Stimulated activated CD4-positive, alpha-beta T cell treated with anti-CD3 and anti-CD28 coated beads, TNF-alpha, amount 100 ng/mL, for 1 hour (primary cell): ENCODE measurements at places on chromosomes 11 and 22.

GRCh38 chr22:33563220-33563964, 356.9 kb downstream of the LARGE1 start:
- DNase-seq: no peak

DNA sequence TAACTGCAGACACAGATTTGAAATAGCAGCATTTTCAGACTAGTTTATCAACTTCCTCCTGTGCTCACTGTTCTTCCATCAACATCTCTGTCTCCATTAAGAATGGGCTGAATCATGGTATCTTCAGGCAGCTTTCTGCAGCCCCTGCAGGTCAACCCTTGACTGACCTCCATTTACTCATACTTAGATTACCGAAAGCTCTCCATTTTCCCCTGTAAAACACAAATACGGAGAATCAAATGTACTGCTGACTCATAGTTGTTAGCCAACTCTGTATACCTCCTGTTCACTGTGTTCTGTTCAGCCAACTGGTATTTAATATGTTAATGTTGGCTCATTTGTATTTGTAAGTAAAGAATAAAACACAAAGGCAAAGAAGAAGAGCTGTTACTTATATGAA, 364.0 kb downstream of the CASP12 start:
- DNase-seq: no peak

DNA sequence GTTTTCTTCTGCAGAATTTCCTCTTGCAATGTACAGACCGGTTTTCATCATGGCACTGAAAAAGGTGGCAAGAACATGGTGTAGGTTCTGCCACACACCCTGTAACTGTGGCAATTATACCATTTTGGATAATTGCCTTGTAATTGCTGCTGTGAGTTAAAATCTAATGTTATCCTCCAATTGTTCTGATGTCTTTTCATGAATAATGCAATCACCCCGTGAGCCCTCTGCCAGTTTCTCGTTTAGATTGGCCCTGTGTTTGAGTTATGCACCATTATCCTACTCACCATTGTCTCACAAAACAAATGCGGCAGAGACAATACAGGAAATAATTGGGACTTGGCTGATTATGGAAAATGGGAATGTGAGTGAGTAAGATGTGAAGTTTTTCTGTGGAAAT, 61.8 kb upstream of the MTNR1B start:
- no peak for DNase-seq

DNA sequence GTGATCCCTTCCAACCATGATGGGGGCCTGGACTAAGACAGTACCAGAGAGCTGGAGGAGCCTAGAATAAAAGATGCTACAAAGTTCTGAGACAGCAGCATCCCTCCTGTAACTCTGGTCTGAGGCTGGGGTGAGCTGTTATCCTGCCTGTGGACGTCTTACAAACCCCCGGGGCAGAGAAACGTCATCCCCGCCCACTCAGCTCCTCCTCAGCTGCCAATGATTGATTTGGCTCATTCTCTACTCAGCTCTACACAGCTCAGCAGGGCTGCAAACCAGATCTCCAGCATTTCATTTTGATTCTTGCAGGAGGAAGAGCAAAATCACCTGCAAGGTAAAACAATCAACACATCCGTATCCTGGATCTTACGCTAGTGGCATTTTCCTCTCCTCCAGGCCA, 55.5 kb downstream of the CSNK2A3 start:
- no peak for DNase-seq

GRCh38 chr22:24376586-24376985, 50.8 kb upstream of the ADORA2A start:
- no peak for DNase-seq
